ENCODE measurements at places on chromosomes 12 and 14. TPM values are rescaled to one million over a fixed set of nuclear protein-coding genes. Genes with fewer than 3 reads are reported as not detected.

The CDK2 gene
- total RNA-seq, result 99.6 TPM

The KSR2 gene
- total RNA-seq, result 0.06 TPM

The EFCAB11 gene
- 15.3 TPM for total RNA-seq

The TCL1A gene
- not detected for total RNA-seq

The CD163L1 gene
- total RNA-seq, result 11.4 TPM

The SYCP3 gene
- total RNA-seq, result 0.04 TPM

The SIX1 gene
- 65.0 TPM for total RNA-seq

The FAM90A1 gene
- total RNA-seq, result not detected

The C14orf93 gene
- 13.5 TPM for total RNA-seq

The BCL11B gene
- 1.7 TPM for total RNA-seq

The SRGAP1 gene
- total RNA-seq, result 6.2 TPM

The HPD gene
- total RNA-seq, result not detected

The ZNF140 gene
- 9.4 TPM for total RNA-seq

The GALNT8 gene
- not detected for total RNA-seq

DNA sequence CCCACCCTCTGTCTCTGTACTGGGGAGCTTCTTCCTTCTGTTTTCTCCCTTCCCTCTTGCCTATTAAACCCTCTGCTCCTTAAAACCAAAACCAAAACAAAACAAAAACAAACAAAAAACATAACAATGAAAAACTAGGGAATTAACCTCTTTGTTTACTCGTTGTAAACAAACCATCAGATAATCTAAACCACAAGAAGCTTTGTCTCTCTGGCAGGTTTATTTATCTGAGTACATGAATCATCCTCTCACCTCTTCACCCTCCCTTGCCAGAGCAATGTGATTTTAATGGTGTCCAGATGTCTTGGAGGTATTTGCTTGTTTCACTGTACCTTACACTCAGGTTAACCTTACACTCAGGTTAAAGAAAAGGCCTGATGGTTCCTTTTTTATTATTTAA lies 66.1 kb downstream of the DYRK2 start:
- H3K27me3 ChIP-seq, result no peaks in the 10 kb centered on the region
- no peak overlapping the region for H3K27ac ChIP-seq
- H3K36me3 ChIP-seq, result no peaks in the 10 kb centered on the region
- DNase-seq, result no peak

GRCh38 chr12:96143392-96143791 lies 50.8 kb upstream of the ELK3 start:
- no peaks in the 10 kb centered on the region for H3K36me3 ChIP-seq
- no peak for DNase-seq
- H3K4me1 ChIP-seq, result peaks cover 13% of the 10 kb centered on the region
- H3K27me3 ChIP-seq, result no peaks in the 10 kb centered on the region

- DNase-seq, result no peak
- H3K4me1 ChIP-seq, result no peaks in the 10 kb centered on the region
- no peaks in the 10 kb centered on the region for H3K36me3 ChIP-seq
- no peaks in the 10 kb centered on the region for H3K27me3 ChIP-seq
- H3K27ac ChIP-seq, result no peak overlapping the region
- no peak overlapping the region for H3K4me3 ChIP-seq
Measured at GRCh38 chr12:68425998-68426397, 93.8 kb upstream of the MDM1 start.

- H3K27ac ChIP-seq, result no peak overlapping the region
- H3K27me3 ChIP-seq, result no peaks in the 10 kb centered on the region
- no peak overlapping the region for H3K4me3 ChIP-seq
- no peaks in the 10 kb centered on the region for H3K36me3 ChIP-seq
Measured at GRCh38 chr14:33435911-33436689, 497.4 kb downstream of the NPAS3 start.

DNA sequence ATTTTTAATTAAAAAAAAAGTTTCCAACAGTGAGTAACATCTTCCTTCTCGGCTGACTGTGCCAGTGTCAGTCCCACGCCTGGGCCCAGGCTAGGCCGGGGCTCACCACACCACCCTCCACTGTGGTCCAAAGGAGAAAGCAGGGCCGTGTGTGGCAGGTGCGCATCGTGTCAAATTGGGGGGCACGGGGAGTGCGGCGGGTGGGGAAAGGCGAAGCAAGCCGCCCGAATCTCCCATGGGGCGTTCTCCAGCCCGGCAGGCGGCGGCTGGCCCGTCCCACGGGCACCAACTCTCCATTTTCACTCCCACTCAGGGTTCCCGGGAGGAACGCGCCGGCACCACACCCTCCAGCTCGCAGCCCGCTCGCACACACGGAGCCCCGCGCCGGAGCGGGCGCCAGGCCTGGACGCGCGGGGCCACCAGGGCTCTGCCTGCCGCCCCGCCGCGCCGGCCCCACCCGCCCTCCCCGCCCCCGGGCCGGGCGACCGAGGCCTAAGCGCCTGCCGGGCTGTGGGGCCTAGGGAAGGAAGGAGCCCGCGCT lies 604 bp downstream of the EEA1 start:
- H3K4me3 ChIP-seq, result peak overlapping the region; percentile 69
- H3K27me3 ChIP-seq, result no peaks in the 10 kb centered on the region
- no peak for DNase-seq
- H3K4me1 ChIP-seq, result peaks cover 7% of the 10 kb centered on the region
- H3K27ac ChIP-seq, result peak overlapping the region; percentile 76

GRCh38 chr12:50271724-50272247 lies 11.5 kb downstream of the LIMA1 start:
- H3K36me3 ChIP-seq, result no peaks in the 10 kb centered on the region
- DNase-seq, result no peak
- H3K4me1 ChIP-seq, result peaks cover 4% of the 10 kb centered on the region
- H3K4me3 ChIP-seq, result no peak overlapping the region
- no peak overlapping the region for H3K27ac ChIP-seq
- H3K27me3 ChIP-seq, result no peaks in the 10 kb centered on the region

DNA sequence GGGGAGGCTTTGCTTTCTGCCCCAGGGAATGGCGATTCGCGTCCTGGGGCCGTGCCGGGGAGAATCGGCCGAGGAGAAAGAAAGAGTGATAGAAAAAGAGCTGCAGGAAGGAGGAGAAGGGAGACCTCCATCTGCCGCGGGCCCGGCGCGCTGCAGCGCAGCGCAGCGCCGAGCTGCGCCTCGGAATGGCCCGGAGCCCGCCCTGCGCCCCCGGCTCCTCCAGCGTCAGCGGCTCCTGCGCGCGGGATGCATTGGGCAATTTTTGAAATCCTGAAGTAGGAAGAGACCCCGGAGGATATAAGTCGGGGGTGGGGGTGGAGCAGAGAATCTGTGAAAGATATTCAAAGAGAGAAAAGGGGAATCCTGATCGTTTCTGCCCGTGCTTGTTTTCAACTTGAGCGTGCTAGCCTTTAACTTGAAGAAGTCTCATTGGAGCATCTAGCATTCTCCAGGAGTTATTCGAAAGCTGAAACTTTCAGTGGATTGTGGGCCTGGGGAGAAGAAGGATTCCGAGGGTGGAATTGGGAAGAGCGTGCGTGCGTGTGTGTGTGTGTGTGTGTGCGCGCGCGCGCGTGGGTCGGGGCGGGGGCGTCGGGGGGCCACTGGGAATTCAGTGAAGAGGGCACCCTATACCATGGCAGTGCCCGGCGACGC lies 441 bp downstream of the PDE3A start:
- peak; percentile 68 for DNase-seq
- no peaks in the 10 kb centered on the region for H3K27me3 ChIP-seq
- peak overlapping the region; percentile 70 for H3K4me3 ChIP-seq
- no peaks in the 10 kb centered on the region for H3K36me3 ChIP-seq

DNA sequence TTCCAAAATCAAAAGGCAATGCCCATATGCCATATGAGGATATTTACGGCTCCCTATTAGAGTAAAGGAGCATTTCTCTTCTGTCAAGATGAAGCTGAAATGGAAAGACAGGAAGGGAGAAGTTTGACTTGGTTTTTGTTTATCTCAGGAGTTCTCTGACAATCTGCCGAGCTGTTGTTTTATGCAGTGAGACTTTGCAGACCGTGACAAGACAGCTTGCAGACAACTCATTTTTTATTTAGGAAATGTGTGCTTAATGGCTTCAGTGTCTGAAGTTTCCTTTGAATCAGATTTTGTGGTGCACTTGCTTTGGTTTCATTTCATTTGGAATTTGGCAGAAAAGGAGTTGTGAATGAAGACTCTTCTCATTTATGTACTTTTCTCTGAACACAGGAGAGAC lies 145.4 kb downstream of the C12orf50 start:
- H3K4me3 ChIP-seq, result peak overlapping the region; percentile 14
- peaks cover 5% of the 10 kb centered on the region for H3K4me1 ChIP-seq
- DNase-seq, result no peak
- H3K27me3 ChIP-seq, result no peaks in the 10 kb centered on the region

DNA sequence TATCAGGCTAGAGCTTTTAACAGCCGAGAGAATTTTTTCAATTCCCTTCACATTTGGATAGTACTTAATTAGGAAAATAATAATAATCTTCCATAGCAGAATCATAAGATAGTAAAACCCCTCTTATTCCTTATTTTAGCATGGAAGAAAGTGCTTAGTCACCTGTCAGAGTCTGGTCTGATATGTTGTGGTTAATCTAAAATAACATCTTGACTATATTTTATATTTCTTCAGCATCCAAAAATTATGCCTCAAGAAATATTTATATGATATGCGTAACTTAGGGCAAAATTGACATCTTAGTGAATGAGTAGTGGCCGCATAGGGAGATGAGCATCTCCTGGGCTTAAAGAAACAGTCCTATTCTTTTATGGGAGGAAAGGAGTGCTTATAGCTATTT lies 12.8 kb downstream of the CHURC1 start:
- no peak overlapping the region for H3K4me3 ChIP-seq
- H3K4me1 ChIP-seq, result no peaks in the 10 kb centered on the region
- H3K27me3 ChIP-seq, result no peaks in the 10 kb centered on the region
- peaks cover 15% of the 10 kb centered on the region for H3K36me3 ChIP-seq

DNA sequence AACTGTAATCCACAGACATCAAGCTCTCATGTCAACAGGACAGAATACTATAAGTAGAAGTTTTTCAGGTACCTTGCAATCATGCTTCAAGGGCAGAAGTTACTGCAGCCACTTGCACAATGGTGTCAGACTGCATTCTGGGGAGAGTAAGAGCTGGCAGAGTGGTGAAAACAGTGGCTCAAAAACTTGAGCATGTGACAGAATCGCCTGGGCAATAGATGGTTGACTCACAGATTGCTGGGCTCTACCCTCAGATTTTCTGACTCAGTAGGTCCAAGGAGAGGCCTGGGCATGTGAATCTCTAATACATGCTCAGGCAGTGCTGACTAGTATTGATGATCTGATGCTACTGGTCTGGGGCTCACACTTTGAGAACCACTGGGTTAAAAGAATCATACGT lies 187.8 kb downstream of the TBX5 start:
- H3K4me3 ChIP-seq, result no peak overlapping the region
- DNase-seq, result no peak
- no peak overlapping the region for H3K27ac ChIP-seq
- no peaks in the 10 kb centered on the region for H3K27me3 ChIP-seq

DNA sequence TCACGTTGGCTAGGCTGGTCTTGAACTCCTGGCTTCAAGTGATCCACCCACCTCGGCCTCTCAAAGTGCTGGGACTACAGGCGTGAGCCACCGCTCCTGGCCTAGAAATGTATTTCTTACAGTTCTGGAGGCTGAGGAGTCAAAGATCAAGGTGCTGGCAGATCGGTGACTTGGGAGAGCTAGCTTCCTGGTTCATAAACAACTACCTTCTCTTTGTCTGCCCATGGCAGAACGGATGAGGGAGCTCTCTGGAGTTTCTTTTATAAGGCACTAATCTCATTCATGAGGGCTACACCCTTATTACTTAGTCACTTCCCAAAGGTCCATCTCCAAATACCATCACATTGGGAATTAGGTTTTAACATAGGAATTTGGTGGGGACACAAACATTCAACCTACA lies 38.9 kb downstream of the SLC17A8 start:
- no peak overlapping the region for H3K27ac ChIP-seq
- DNase-seq, result no peak
- no peaks in the 10 kb centered on the region for H3K27me3 ChIP-seq
- peaks cover 5% of the 10 kb centered on the region for H3K4me1 ChIP-seq
- H3K4me3 ChIP-seq, result no peak overlapping the region

- H3K36me3 ChIP-seq, result no peaks in the 10 kb centered on the region
- H3K27me3 ChIP-seq, result no peaks in the 10 kb centered on the region
- no peaks in the 10 kb centered on the region for H3K4me1 ChIP-seq
- no peak overlapping the region for H3K4me3 ChIP-seq
- no peak overlapping the region for H3K27ac ChIP-seq
Measured at GRCh38 chr14:88289996-88290395, 33.1 kb downstream of the KCNK10 start.

DNA sequence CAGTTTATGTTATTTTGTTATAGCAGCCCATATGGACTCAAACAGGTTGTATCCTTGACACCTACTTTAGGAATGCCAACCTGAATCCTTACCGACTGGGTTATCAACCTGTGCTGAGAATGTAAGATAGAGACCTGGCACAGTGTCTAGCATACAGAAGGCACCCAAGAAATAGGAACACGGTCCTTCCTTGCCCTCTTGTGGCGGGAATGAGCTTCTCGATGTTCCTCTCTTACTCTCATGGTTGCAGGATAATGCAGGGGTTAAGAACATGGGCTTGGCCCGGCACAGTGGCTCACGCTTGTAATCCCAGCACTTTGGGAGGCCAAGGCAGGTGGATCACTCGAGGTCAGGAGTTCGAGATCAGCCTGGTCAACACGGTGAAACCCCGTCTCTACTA lies 6.5 kb downstream of the C12orf43 start:
- no peaks in the 10 kb centered on the region for H3K4me1 ChIP-seq
- H3K4me3 ChIP-seq, result no peak overlapping the region
- no peaks in the 10 kb centered on the region for H3K27me3 ChIP-seq
- DNase-seq, result no peak

- H3K4me1 ChIP-seq, result no peaks in the 10 kb centered on the region
- no peak overlapping the region for H3K4me3 ChIP-seq
- H3K36me3 ChIP-seq, result no peaks in the 10 kb centered on the region
Measured at GRCh38 chr12:32032205-32032810, 73.1 kb downstream of the RESF1 start.

GRCh38 chr12:54386403-54387113 lies 2.0 kb upstream of the ZNF385A start:
- peaks cover 44% of the 10 kb centered on the region for H3K4me1 ChIP-seq
- no peaks in the 10 kb centered on the region for H3K27me3 ChIP-seq
- DNase-seq, result no peak
- H3K27ac ChIP-seq, result no peak overlapping the region

- H3K27ac ChIP-seq, result no peak overlapping the region
- peaks cover 15% of the 10 kb centered on the region for H3K36me3 ChIP-seq
- H3K4me1 ChIP-seq, result no peaks in the 10 kb centered on the region
- no peak for DNase-seq
Measured at GRCh38 chr14:63523735-63524426, 19.3 kb downstream of the PPP2R5E start.

GRCh38 chr14:69543341-69544115 lies 31.1 kb downstream of the CCDC177 start:
- peak; percentile 68 for DNase-seq
- no peak overlapping the region for H3K27ac ChIP-seq
- no peaks in the 10 kb centered on the region for H3K4me1 ChIP-seq

DNA sequence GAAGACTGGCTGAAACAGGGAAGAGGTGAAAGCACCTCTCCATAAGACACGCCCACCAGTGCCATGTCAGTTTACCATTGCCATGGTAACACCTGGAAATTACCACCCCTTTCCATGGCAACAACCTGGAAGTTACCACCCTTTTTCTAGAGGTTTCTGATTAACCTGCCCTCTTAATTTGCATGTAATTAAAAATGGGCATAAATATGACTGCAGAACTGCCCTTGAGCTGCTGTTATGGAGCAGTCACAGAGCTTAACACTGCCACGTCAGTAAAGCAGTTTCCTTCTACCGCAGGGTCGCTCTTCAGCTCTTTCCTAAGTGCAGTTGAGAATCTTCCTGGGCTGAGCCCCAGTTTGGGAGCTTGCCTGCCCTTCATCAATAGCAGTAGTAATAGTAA lies 55.2 kb downstream of the RASSF3 start:
- H3K4me1 ChIP-seq, result peaks cover 11% of the 10 kb centered on the region
- H3K27ac ChIP-seq, result no peak overlapping the region
- no peaks in the 10 kb centered on the region for H3K27me3 ChIP-seq
- no peak for DNase-seq
- no peaks in the 10 kb centered on the region for H3K36me3 ChIP-seq
